ENCODE measurements at places on chromosomes 4 and X.

- no peak for DNase-seq
Observed at GRCh38 chr4:140603286-140603685, 34.5 kb upstream of the UCP1 start.

DNA sequence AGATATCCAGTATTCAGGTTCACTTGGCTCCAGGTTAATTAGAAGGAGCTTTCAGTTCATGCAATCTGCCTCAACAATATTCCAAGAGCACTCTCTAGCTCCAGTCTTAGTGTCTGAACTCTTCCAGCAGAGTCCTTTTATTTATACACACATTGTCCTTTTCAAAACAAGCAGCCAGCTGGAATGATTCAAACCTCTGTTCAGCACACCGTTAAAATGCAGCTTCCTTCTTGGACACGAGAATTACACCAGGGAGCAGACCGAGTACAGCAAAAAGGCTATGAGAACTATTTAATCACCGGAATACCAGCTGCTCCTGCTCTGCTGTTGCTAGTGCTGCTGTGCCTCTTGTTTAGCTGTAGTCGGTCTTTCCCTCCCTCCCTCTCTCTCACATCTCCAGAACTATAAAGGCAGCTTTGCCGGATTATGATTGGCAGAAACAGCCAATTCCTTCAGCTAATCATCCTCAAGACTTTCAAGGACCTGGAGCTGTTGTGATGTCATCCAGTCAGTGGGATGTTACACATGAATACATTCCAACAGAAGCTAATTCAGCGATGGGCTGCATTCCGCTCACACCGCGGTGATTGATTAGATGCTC is at the start of gene NDST4:
TSS of gene NDST4 (minus strand) at position 115 of the 601 bp plus-strand sequence. CDS start 36,584 bp downstream, outside the sequence.
- peak; percentile 48 for DNase-seq

- no peak for DNase-seq
Observed at GRCh38 chrX:317424-318067, 1.1 kb downstream of the GTPBP6 start.

- DNase-seq = peak; percentile 71
Observed at GRCh38 chr4:183823434-183823833, 81.7 kb upstream of the STOX2 start.

GRCh38 chrX:119391279-119391678 is 7.9 kb upstream of the SLC25A43 start:
- DNase-seq = no peak

DNA sequence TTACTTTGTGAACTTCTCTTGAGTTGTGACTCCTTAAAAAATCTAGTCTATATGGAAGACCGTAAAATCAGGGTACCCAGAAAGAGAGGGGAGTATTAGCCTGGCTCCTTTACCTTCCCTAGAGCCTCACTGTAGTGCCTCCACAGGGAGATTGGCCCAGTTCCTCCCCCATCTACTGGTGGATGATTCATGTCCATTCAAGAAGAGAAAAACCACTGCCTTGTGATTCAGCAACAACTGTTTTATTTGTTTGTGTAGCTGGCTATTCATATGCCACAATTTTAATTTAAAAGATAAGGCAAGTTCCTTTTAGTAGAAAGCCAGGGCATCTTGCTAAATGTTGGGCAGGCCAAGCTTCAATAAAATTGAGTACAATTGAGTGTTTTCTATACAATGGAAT is 221.8 kb upstream of the KCNIP4 start:
- no peak for DNase-seq

GRCh38 chr4:121554382-121554781 is 142.4 kb downstream of the ANXA5 start:
- DNase-seq = peak; percentile 33

- no peak for DNase-seq
Observed at GRCh38 chrX:40685362-40685918, 38.1 kb upstream of the CXorf38 start.

DNA sequence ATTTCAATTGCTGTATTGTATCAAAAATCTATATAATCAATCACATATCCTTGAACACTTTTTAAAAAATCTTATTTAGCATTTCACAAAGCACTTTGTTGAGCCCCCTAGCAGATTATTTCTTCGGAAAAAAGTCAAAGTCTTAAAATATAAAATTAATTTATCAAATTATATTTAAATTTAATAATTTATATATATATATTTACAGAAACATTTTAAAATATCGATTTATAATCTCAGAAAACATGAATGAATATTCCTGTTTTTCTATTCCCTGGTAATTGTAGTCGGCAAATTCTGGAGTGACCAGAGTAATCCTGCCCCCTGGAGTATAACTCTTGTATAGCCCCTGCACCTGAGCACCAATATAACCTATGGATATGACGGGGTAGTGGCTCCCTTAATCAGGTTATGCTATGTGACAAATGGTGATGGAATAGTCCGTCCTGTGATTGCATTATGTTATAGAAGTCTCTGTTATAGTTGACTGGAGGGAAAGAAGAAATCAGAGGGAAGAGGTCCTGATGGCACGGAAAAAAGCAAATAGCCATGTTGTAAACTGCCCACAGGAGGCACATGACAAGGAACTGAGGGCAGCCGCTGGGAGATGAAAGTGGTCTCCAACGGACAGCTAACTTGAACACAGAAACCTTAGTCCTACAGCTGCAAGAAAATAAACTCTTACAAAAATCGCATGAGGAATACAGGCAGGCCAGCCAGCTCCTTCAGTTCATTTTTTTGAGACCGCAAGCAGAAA is 1092.3 kb downstream of the ARAP2 start:
- DNase-seq = no peak

- DNase-seq = no peak
Observed at GRCh38 chrX:55326985-55327384, 62.3 kb upstream of the PAGE3 start.

DNA sequence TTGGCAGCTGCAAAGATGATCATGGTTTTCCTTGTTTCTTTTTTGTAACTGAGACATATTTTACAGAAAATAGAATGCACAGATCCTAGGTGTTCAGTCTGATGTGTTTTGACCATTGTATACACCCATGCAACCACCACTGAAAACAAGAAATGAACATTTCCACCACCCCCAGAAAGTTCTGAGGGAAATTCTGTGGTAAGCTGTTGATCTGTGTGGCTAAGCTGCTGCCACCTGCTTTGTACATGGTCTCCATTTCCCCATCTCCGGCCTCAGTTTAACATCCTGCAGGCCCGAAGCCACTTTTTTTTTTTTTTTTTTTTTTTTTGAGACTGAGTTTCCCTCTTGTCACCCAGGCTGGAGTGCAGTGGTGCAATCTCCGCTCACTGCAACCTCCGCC is 65.3 kb downstream of the NYX start:
- no peak for DNase-seq

GRCh38 chr4:6338175-6338950 is 68.7 kb downstream of the WFS1 start:
- DNase-seq = peak; percentile 10

GRCh38 chr4:6562931-6563901 is 11.8 kb upstream of the MAN2B2 start:
- no peak for DNase-seq

DNA sequence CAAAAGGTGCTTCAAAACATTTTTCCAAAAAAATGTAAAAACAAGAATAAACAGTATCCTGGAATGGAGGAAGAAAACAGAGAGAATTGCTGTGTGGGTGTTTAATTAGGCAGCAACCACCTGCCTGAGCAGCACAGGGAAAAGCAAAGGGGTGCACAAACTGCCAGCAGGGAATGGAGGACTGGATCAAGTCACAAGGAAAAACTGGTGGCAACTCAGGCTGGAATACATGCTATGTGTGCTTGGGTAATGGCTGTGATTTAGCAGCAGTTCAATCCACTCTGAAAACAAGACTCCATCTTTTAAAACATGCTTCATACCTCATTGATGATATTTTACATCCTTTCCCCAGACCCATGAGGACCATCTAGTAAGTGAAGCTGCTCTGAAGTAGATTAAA is 179.5 kb downstream of the HS6ST2 start:
- no peak for DNase-seq

DNA sequence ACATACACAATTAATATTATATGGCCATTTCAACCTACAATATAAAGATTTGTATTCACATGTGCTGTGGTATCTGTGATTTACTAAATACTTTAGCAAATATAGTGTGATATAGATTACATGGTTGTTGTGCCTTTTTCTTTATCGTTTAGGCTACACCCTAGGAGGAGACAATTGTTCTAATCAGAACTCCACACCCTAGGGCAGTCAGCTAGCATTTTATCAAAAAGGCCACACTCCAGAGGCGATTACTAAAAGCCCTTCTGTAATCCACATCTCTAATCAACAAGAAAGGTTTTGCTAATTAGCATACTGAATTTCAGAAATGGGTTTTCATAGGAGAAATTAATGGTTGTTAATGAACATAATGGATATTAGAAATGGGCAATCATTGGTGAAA is 319.5 kb upstream of the NOCT start:
- DNase-seq = no peak

DNA sequence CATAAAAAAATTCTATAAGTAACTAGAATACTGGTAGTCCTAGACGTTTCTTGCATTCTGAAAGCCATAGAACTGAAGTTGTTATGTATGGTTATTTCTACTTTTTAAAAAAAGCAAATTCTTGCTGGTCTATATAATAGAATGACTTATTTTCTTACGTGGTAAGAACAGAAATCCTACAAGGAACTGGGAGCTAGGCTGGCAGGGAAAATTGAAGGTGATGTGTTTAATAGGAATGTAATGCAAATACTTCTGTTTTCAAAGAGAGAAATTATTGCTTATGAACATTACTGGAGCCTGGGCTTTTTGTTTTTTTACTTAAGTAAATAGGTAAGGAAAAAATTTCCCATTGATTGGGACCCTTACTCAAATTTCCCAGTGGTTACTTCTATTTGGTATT is 8.9 kb downstream of the CCNA2 start:
- DNase-seq = no peak

DNA sequence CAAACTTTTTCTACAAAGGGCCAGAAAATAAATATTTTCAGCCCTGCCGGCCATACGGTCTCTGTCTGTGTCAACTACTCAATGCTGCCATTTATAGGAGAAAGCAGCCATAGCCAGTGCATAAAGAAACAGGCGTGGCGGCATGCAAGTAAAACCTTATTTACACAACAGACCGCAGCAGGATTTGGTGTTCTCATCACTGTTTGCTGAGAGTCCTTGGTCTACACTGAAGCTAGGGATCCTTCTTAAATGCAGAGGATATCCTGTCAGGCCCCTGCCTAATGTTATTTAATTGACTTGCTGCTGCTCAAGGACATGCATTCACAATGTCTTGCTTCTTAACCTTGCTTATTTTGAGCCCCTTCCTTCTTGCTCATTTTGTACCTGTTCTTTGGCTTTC is 54.7 kb downstream of the CPE start:
- DNase-seq = no peak

DNA sequence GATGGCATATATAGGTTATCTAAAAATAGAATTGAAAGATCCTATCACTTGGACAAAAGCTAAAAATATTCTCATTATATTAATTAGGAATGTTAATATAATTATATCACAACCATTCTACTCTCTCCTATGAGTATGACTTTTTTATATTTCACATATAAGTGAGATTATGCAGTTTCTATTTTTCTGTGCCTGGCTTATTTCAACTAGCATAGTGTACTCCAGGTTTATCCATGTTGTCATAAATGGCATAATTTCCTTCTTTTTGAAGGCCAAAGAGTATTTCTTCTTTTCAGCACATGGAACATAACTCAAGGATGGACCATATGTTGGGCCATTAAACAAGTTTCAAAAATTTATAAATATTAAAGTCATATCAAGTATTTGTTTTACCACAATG is 421.2 kb upstream of the CTSO start:
- DNase-seq = no peak

DNA sequence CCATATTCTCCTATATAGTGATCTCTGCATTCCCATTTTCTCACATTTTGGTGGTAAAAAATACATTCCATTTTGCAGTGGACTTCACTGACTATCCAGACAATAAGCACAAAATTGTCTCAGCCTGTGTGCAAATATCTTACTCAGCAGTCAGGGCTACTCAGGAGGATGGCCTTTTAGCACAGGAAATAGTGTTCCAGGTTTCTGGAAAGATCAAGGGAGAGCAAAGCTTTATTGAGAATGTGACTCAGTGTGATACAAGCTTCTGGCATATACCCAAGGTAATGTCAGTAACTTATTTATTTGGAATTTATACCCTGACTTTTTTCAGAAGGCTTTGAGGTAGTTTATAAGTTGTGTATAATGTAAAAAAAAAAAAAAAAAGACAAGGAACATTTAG is 233.4 kb downstream of the TEX13A start:
- no peak for DNase-seq

DNA sequence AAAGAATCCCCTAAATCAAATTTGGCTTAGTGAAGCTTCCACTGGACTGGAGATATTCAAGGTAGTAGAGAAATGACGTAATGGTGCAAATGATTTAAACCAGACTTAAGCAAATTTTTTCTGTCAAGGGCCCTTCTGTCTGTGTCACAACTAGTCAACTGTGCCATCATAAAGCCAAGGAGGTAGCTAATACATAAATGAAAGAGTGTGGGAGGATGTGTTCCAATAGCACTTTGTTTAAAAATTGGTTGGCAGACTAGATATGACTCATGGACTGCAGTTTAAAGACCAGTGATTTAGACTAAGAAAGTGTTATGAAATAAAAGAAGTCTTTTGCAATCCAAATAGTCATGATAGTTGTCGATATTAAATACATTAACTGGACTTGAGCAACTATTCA is 24.3 kb upstream of the TEX13C start:
- no peak for DNase-seq

Data from left hindlimb (tissue), 1 donor.